D721Med (cell line): ENCODE measurements at places on chromosomes 4 and X.

GRCh38 chrX:105552395-105552794, 269.9 kb upstream of the NRK start:
- no peak for DNase-seq

DNA sequence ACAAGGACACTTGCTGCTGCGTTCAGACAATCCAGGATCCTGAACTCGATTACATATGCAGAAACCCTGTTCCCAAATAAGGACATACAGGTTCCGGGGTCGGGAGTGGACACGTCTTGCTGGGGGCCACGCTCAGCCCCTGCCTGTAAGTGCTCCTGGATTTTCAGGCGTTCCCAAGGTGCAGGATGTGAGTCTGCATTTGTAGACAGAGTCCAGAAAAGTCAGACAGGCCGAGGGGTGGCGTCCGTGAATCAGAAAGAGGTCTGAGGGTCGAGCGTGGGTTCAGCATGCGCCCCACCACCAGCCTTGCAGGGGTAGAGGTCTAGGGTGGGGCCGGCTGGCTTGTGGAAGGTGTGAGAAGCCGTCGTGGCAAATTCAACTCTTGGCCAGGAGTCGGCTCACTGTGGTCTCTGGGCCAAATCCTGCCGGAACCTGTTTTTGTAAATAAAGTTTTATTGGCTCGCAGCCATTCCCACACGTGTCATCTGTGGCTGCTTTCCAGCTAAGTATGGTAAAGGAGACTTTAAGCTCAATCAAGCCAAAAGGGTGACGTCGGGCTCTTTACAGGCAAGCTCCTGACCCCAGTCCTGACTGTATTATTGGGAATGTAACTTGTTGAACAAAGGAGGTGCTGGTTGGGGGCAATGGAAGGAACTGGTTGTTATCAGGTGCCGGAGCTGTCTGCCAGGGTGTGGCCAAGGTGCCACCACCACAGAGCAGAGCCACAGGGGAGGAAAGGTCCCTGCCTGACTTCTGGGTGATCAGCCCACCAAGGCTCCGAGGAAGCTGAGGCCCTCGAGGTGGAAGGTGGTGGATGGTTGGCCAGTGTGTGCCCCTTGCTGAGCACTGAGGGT, 7.4 kb downstream of the DOK7 start:
- no peak for DNase-seq

GRCh38 chr4:155268821-155269220, 60.4 kb downstream of the NPY2R start:
- DNase-seq = no peak

DNA sequence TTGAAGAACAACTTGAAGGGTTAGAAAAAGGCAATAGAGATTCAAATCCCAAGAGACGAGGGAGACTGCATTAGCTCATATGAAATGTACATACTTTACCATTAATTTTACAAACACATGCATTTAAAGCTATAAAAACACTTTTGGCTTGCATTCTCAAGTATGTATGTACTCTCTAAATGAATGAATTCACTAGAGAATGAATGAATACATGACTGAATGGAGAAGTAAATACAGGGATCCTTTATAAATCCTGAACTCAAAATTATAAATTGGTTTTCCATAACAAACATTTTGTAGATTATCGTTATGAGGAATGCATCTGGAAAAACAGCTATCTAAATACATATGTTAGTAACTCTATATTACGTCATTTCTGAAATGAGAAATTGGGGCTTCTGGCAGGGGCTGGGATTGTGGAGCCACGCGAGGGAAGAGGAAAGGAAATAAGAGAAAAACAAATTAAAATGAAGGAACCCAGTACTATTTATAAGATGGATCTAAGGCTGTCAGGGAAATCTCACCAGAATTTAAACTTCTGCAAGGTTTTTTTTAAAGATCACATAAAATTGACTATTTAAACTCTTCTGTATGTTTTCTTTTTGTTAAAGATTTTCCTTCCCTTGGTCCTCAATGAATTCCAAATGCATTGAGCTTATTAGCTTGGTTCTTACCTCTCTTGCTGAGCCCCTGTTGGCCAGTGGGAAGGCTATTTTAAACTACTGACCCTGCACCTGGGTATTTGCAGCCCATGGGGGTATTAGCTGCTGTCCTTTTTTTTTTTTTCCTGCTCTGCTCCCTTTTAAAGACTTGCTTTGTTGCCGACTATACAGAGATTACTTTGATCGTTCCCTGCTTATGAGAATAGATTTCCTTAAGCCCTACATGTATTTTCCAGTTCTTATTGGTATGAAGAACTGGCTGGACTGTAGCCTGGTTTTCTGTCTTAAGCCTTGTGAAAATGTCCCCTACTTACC, 207.8 kb downstream of the ADGRL3 start:
- DNase-seq = no peak

DNA sequence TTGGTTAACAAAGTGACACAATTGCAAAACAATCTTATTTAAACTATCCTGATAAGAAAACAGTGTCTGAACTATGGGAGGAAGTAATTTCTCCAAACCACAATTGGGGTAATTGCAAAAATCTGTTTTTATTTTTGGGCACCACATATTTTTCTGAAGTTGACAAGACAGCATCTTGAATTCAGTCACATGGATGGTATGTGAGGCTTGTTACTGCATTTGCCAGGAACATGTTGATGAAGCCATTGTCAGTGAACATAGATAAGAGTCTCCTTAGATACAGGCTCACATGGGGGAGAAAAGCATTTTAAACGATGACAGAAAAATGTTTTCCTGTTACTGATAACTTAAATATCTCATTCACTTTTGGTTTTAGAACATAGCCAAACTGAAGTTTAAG, 5.5 kb upstream of the USP53 start:
- no peak for DNase-seq

DNA sequence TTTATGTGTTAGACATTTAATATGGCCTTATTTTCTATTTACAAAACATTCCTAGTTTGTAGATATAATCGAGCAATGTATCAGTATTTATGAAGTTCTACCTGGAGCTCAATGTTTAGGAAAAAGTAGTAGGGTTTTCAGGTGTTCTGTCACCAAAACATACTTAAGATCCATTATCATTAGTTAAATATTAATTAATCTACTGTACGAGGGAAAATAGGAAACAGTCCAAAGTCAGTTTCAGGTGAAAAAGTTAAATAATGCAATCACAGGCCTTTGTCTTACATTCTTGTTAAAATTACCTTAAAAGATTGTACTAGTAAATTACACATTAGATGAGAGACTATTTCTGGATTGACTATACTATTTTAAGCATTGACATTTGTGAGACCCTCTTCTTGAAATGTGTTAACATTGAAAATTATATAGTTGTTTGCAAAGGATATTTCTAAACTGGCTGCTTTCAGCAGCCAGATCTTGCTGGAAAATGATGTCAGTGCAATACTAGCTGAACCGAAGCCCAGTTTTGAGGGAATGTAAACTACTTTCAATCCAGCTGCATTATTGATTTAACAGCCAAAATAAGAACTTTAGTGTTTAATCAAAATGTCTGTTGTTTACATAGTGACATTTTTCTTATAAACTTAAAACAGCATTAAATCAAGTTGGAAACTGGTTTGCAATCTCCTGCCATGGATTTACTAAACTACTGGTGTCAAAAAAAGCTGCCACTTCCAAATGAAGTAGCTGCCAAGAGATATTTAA, 19.3 kb downstream of the GUCY1B1 start:
- DNase-seq = no peak

GRCh38 chrX:13463608-13464007, 105.8 kb upstream of the EGFL6 start:
- DNase-seq = no peak

DNA sequence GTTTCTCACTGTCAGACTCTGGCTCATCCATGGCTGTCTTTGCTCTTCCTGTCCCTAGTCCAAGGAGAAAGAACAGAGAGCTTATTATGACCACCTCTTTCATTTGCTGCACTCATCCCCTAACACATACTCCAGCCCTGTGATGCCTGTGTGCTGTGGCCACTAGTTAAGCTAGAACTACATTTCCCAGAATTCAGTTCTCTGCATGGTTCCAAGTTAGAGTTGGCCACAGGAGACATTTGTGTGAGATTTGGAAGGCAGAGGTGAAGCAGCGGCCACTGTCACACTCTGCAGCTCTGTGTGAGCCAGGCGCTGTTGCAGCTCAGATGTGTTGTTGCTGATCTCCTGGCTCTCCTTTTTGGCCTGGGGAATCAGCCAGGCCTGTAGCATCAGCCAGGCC, 188.2 kb upstream of the ATP6AP2 start:
- no peak for DNase-seq

- DNase-seq = no peak
These were observed 29.8 kb downstream of the FAM149A start for GRCh38 chr4:186134257-186134656.

- DNase-seq = no peak
These were observed 38.4 kb downstream of the PPARGC1A start for GRCh38 chr4:23851464-23851863.

DNA sequence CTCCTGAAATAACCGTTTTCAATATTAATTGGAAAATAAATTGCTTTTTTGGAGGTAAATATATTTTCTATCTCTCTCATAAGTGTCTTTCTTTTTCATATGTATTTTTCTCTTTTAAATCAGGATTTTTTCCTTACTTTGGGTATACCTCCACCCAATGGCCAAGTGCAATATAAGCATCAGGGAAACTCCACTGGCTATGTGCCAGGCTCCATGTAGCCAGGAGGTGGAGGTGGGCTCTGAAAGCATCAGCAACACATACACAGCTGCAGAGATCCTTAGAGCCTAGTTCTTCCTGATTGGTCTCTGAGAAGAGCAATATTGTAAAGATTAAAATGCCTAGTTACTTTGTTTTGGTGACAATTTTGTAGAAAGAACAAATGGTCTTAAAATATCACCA, 3.4 kb downstream of the GABRA2 start:
- DNase-seq = no peak
